Activated CD4-positive, alpha-beta T cell treated with anti-CD3 and anti-CD28 coated beads for 48 hours (primary cell): ENCODE measurements at places on chromosomes 16 and 17.

DNA sequence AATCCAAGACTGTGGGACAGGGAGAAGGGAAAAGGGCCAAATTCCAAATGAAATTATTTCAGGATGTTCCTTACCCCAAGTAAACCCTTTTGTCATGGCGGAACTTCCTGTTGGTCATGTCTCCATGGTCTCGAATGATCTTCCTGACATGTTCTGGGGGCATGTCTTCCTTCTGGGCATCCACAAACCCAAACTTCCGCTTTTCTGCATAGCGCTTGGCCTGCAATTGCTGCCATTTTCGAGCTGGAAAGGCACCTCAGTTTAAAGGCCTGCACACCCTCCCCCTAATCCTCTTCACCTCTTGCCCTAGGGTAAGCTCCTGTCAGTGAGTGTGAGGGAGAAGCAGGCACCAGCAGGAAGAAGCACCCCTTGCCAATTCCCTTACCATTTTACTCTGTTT, 1.2 kb downstream of the PRPF8 start:
- DNase-seq = no peak

DNA sequence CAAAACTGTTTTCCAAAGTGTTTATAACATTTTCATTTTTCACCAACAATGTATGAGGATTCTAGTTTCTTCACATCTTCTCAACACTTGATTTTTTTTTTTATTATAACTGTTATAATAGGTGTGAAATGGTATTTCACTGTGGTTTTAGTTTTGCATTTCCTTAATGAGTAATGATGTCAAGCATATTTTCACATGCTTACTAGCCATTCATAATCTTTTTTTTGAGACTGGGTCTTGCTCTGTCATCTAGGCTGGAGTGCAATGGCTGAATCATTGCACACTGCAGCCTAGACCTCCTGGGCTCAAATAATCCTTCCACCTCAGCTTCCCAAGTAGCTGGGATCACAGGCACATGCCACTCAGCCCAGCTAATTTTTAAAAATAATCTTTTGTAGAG, 65.1 kb downstream of the EFCAB13 start:
- DNase-seq = no peak

GRCh38 chr17:42431758-42432161, 8.7 kb upstream of the CAVIN1 start:
- no peak for DNase-seq

DNA sequence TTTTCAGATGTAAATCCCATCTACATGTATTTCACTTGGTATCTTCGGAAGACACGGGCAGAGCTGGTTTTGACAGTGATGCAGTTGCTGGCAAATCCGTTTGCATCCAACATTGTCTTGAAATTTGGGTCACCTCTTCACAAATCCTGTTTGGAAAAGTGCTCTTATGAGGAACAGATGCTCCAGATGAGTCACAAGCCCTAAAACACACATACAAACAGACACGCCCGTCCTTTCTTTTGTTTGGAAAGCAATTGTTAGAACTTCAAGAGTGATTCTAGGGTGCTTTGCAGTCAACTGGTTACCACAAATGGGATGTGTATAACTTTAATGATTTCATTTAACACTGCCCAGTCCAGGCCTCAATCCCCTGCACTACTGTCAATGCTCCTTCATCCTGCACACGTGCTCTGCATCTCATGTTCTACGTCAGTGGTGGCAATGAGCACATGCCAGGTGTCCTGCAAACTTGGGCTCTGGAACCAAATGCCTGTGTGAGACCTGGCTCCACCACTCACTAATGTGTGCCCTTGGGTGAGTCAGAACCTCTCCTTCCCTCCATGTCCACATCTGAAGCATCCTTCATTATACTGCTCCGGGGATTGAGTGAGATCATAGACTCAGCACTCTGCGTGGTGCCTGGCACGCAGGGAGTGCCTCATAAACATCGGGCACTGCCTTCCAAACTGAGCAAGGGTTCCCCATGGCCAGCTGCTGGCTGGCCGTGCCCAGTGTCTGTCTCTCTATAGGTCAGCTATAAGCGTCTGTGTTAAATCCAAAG, 19.3 kb upstream of the FOXF1 start:
- no peak for DNase-seq
